ENCODE measurements at places on chromosomes 6 and 20.

- DNase-seq: no peak
Measured at GRCh38 chr6:90326404-90327057, 29.9 kb upstream of the BACH2 start.

- no peak for DNase-seq
Measured at GRCh38 chr6:36345681-36346466, 9.2 kb upstream of the BNIP5 start.

DNA sequence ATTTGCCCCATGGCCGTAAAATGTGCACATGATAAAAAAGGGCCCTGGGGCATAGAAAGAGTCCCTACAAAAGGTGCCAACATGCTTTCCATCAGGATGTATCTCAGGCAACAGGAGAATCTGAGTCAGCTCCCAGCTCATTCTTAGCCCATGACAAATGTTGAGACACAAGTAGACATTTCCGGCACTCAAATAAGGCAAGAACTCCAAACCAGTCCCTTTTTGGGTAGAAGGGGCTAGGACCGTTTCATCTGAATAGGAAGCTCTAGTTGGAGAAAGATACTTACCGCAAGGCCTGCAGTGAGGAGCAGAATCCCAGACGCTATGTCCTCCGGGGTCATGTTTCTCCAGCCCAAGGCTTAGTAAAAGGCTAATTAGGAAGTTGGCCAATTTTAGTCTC is 261.0 kb upstream of the RIN2 start:
- no peak for DNase-seq

DNA sequence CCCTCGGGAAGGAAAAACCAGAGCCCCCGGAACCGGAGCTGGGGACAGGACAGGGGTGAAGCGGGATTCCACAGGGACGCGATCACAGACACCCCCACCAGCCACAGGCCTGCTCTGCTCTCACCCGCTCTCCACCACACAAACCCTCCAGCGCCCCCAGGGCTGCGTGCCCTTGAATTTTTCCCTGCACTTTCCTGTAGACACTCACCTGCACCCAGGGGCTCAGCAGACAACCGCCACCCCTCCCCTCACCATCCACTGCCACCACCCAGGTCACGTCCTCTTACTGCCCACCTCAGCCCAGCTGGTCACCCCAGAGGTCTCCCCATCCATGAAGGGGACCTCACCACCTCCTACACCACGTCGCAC is 631 bp downstream of the ULBP2 start:
- DNase-seq: no peak

DNA sequence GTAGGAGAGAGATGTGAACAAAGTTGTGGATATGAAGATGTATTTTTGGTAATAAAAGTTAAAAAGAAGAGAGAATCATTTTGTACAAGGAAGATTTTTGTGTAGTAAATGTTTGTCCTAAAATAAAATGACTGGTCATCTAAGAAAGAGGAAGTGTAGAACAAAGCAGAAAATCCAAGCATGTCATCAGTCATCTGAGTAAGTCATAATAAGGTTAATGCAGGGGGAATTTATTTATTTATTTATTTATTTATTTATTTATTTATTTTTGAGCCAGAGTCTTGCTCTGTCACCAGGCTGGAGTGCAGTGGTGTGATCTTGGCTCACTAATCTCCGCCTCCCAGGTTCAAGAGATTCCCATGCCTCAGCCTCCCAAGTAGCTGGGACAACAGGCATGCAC is 15.7 kb upstream of the CGA start:
- no peak for DNase-seq

- DNase-seq: peak; percentile 61
Measured at GRCh38 chr6:44264154-44265006, 971 bp downstream of the NFKBIE start.

DNA sequence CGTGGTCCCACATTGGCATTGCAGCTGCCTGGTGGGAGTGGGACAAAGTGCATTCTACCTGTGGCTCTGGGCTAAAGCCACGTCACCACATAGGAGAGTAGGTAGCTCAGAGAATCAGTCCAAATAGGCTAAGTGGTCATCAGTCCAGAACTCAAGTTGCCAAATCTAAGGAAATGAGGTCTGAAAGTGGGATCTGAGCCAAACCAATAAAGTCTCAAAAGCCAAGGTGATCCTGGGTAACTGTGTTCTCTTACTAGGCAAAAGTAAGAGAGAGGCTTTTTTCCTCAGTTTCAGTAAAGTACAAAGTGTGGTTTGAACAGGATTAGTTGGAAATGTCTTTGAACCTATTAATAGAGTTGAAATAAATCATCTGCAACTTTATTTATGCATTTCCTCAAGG is 68.6 kb upstream of the CNKSR3 start:
- no peak for DNase-seq

GRCh38 chr6:78593898-78594667 is 273.3 kb upstream of the IRAK1BP1 start:
- no peak for DNase-seq

DNA sequence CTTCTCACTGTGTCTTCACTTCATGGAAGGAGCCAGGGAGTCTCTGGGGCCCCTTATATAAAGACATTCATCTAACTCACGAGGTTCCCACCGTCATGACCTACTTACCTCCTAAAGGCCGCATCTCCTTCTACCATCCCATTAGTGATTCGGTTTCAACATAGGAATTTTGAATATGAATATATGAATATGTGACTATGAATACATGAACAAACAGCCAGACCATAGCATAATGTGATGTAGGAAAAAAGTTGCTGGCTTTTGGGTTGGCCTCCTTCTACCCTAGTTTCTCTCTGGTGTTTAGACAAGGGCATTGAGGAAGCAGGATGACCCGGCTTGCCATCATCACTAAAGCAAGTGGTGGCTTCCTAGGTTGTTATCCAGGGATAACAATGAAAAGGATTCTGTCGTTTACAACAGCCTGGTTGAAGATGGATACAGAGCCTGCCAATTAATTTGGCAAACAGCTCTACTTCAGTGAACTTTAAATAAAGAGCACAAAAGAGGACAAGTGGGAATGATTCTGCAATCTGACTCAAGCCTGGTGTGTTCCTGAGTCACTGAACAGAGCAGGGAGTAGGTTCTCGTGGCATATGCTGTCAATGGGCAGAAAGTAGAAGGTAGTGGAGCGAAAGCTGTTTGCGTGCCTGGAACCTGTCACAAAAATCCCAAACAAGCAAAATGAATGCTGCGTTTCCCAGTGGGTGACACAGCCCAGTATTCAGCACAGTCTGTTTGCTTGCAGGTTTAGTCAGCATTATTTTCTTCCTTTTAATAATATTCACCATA is 44.0 kb upstream of the DOK5 start:
- DNase-seq: no peak

GRCh38 chr20:2872459-2873009 is 747 bp upstream of the PTPRA start:
- peak; percentile 77 for DNase-seq

DNA sequence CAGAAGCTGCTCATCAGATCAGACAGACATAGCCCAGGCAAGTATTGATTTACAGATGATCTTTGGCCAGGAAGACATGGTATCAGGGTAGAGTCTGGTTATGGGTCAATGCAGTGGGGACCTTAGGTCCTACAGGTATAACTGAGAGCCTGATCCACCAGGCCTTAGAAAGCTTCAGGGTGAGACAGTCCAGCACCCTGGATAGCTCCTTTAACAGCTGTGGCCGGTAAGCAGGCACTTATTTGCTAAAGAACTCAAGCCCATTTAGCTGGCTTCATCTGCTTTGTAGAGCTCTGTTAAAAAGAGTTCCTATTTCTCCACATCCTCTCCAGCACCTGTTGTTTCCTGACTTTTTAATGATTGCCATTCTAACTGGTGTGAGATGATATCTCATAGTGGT is 39.6 kb downstream of the ESR1 start:
- DNase-seq: no peak

DNA sequence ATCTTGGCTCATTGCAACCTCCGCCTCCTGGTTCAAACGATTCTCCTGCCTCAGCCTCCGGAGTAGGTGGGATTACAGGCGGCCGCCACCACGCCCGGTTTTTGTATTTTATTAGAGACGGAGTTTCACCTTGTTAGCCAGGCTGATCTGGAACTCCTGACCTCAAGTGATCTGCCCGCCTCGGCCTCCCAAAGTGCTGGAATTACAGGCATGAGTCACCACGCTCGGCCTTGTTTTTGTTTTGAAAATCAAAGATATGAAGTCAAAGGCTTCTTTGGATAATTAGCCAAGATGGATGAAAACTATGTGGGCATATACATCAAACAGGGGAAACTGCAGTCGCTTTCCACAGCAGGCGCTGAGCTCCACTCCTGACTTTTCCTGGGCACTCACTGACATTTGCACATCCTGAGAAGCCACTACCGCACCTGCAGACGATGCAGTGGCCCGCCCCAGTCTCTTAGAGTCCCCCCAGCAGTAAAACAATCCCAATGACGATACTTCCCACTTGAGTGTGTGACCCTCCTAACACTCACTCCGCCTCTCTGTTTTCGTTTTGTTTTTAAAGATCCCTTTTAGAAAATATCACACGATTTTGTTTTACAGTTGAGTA is 44.1 kb downstream of the GJA1 start:
- no peak for DNase-seq

DNA sequence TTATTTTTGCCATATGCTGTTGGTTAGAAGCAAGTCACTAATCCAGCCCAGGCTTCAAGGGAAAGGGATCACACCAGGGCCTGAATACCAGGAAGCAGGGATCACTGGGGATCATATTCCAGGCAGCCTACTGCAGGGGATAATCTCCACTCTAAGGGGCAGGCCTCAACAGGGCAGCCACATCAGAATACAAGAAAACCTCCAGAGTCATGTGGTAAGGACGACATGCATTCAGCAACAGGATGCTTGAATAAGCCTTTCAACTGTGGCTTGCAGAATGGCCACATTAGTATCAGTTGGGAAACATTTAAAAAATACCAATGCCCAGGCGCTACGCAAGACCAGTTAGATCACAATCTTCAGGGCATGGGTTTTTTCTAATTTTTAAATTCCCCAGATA is 109.1 kb downstream of the LY86 start:
- DNase-seq: no peak

- DNase-seq: no peak
Measured at GRCh38 chr6:39169448-39170344, 54.7 kb upstream of the SAYSD1 start.

DNA sequence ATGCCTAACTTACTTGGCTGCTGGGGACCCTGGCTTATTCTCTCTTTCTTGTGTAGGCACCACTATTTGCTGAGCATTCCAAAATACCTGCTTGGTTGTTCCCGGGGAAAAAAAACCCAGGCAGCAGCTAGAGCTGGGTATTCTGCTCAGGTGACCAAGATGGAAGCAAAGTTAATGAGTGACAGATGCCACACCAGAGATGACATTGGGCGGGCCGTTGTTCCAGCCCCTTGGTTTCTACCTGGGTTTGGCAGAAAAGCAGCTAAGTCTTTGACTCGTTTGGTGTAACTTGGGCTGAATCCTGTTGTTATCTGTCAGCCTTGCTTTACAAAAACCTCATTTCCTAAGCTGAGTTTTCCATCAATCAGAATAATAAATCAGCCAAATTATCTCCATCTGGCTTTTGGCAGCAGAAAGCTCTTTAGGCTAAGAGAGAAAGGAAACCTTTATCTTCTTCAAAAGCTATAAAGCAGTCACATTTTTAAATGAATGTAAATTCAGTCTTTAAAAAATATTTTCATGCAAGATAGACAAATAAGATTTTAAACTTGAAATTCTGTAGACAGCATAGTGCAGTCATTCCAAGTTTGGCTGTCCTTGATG is 202.0 kb upstream of the GMDS start:
- no peak for DNase-seq

GRCh38 chr20:32925481-32926196 is 66.9 kb downstream of the EFCAB8 start:
- no peak for DNase-seq

DNA sequence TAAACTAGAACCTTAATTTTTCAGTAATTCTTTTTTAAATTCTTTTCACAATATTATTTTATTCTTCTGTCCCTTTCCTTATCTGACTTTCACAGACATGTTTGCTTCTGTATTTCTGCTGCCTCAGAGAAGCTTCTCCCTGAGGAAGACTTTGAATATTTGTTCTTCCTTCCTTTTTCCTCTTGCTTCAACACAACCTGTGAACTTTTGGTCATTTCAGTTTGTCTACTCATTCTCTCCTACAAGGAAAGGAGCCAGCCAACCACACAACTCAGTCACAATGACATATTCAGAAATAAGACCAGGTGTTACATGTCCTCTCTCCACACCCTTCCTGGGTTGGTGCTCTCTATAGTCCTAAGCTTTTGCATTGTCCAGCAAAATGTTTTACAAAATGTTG is 310.4 kb downstream of the TFAP2B start:
- DNase-seq: no peak

DNA sequence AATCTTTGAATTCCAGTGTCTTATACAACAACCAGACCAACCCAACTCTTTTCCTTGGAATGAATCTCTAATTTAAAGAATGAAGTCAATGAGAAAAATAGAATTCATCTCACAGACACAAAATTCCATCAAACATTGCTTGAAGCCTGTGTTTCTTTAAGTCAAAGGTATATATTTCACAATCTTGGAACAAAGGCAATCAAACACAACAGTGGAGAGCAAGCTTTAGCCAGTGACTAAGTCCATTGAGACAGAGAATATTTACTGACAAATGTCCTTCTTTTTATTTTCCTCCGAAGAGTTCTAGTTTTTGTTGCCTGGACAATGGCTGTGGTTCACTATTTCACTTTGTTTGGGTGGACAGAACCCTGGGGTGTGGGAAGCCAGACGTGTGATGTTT is 35.8 kb downstream of the MEP1A start:
- no peak for DNase-seq

- no peak for DNase-seq
Measured at GRCh38 chr20:18943542-18943941, 130.0 kb downstream of the SCP2D1 start.

- DNase-seq: no peak
Measured at GRCh38 chr6:71376830-71377229, 88.2 kb downstream of the OGFRL1 start.

- no peak for DNase-seq
Measured at GRCh38 chr6:143619824-143620401, 57.9 kb upstream of the PHACTR2 start.

- no peak for DNase-seq
Measured at GRCh38 chr6:155861821-155862220, 406.2 kb upstream of the NOX3 start.

GRCh38 chr6:16816891-16817290 is 55.6 kb upstream of the ATXN1 start:
- no peak for DNase-seq

DNA sequence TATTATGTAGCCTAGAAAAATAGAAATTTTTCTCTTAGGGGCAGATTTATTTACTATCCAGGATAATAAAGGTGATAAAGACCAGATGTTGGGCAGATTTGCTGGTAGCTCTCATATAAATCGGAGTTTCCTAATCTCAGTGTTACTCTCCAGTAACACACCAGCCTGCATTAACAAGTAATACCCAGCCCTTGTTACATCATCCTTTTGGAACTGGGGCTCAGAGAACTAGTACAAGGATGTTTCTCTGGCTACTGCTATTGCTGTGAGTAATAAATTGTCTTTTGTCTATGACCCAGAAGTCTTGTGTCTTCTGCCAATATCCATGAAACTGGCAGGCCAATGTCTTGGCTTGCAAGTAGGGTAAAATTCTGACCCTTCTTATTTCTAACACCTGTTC is 16.8 kb downstream of the TPD52L1 start:
- DNase-seq: no peak

GRCh38 chr6:157864185-157864761 is 41.2 kb downstream of the SNX9 start:
- DNase-seq: no peak
